ENCODE measurements at places on chromosomes 2 and 18.

- peak; percentile 78 for DNase-seq
Measured at GRCh38 chr2:186868344-186868743, 19.4 kb upstream of the ZSWIM2 start.

- peak; percentile 29 for DNase-seq
Measured at GRCh38 chr2:218898109-218898878, 17.6 kb downstream of the WNT10A start.

DNA sequence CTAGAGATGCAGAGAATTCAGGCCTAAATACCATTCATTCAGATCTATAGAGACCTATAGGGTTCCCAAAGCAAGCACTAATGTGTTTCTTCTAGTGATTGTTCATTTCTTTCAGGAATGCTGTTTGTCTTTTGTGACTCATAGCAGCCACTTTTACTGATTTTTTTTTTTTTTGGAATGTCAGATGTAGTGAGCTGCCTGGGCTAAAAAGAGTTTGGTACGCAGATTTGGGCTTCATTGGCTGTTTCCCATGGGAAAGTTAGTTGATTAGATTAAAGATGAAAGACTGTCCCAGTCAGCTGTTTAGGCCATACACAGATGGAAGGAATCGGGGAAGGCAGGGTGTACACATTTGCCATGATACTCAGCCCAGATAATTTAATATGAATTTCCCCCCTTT lies 87.6 kb downstream of the CDC42EP3 start:
- no peak for DNase-seq

GRCh38 chr2:226828191-226828590 lies 7.7 kb upstream of the RHBDD1 start:
- DNase-seq, result no peak

- DNase-seq, result no peak
Measured at GRCh38 chr2:69848186-69848790, 18.8 kb downstream of the GMCL1 start.

DNA sequence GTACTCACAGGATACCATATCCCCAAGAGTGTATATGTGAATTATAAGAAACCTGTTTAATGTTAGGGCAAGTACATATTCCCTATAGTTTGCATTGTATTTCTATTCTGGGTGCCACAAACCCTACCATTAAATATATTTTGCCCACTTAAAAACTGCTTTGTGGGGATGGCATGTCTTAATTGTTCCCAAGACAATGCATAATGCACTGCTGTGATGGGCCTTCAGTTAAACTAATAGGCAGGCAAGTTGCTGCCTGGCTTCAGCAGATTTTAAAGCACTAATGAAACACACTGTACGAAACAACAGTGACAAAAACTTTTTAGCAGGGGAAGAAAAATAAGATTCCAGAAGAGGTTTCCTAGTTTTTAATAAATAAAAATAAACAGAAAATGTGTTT lies 104.8 kb upstream of the VRK2 start:
- no peak for DNase-seq

DNA sequence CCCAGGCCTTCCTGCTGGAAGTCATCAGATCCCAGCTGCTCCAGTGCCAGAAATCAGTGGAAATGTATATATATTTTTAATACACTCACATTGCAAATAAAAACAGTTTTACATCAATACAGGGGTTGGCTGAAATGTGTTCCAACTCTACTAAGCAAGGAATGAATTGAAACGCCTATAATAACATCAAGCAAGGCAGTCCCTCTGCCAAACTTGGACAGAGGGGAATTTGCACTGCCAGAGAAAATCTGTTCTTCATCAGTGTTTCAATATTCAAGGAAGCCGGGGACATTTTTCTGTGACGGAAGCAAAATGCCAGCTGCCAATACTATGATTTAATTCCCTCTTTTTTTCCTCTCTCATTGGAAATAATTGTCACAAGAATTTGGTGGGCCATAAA lies 335.3 kb downstream of the TNS1 start:
- no peak for DNase-seq

DNA sequence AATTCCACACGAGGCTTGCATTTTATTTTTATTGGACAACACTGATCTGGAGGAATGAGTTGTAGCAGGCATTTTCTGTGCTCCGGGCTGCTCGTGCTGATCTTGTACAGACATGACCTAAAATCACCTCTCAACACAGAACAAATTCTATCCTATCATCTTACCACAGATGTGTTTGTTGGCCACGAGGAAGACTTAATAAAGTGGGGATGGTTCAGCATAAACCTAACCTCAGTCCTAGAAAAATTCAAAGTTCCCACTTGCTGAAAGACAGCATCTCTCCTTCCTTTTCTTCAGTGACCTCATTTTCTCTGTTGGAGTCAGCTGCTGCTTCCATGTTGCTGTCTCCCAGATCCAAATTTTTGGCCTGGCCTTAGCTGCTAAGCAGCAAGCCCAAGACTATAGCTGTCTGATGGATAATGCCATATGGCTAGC lies 45.3 kb downstream of the RBKS start:
- peak; percentile 37 for DNase-seq

DNA sequence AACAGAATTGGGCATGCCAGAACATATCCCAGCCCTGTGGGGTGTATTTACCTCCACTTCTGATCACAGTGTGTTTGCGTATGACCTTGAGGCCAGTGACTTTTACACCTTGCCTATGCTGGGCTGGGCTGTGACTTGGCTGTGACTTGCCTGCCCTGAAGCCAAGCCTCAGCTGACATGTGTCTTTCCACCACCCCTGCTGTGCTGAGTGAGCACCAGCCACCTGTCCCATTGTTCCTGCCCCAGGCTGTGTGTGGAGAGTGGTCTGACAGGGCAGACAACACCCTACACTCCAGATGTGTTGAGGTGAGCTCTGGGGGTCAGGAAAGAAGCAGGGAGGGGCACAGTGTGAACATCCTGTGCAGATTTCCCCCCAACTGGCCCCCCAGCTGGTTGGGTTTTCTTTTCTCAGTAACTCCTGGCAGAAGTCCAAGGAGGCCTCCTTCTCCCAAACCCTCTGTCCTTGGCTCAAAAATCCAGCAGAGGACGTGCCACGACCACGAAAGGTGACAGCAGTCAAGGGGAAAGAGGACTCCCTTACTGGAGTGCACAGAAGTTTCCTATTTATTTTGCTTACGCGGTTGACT lies 5.1 kb upstream of the STEAP3 start:
- peak; percentile 84 for DNase-seq

GRCh38 chr2:19790291-19790690 lies 111.5 kb downstream of the TTC32 start:
- DNase-seq, result no peak

GRCh38 chr2:63698786-63699548 lies 110.2 kb downstream of the MDH1 start:
- peak; percentile 42 for DNase-seq

DNA sequence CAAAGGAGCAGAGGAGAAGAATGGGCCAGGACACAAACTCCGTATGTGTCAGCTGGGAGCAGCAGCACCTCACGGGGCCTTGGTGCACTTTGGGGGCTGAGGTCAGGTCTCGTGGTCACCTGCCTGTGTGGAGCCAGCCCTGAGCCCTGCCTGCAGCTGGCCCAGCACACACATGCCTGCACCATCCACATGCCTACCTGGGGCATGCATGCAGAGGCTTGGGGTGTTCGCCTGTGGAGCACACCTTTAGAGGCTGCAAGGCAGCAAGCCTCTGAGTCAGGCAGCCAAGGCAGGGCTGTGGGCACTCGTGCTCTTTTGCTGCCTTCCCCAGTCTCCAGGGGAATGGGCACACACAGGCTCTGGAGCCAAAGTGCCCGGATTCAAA lies 36.0 kb downstream of the ARHGEF4 start:
- DNase-seq, result no peak

DNA sequence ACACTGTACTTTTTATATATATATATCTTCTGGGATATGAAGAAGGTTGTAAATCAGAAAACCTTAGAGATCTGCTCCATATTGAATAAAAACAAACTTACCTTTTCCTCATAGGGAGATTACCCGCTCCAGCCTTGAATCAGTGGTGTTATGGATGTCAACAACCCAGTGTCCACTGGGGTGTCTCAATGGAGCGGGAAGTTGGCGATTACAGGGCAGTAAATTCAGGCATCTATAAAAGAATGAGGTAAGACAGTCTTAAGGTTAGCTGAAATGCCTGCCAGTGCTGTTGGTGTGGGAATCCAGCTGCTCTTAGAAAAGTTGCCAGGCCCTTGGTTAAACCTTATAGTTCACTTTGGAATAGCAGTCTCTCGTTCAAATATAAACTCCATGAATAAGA lies 102.3 kb downstream of the R3HDM1 start:
- no peak for DNase-seq

GRCh38 chr2:128372621-128373341 lies 54.1 kb upstream of the HS6ST1 start:
- DNase-seq, result no peak

GRCh38 chr18:3857544-3857943 lies 407.6 kb downstream of the TGIF1 start:
- DNase-seq, result no peak

DNA sequence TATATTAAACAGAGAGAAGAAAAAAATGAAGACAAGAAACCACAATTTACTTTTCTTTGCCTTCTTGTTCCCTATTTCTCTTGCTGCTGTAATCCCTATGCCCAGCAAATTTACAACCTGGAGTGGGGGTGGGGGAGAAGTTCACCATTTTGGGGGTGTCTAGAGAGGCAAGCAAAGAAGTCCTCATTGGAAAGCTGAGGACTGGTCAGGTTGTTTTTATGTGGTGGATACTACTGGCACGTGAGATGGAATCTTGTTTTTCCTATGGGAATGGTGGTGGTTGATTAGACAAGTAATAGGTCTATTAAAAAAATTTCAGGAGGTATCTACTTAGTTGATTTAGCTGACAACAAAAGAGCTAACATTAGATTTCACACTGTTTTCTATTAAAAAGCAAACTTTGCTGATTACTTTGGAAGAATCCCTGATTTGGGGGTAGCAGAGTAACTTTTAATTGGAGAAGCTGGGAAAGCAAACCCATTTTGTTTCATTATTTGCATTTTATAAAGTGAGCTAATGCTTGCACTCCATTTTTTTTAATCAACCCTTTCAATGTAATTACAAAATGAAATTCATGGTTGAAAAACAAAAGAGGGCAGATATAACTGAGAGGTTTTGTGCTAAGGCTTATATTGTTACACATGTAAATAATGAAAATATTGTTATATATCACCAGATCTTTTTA lies 6.0 kb downstream of the POU3F3 start:
- DNase-seq, result no peak

DNA sequence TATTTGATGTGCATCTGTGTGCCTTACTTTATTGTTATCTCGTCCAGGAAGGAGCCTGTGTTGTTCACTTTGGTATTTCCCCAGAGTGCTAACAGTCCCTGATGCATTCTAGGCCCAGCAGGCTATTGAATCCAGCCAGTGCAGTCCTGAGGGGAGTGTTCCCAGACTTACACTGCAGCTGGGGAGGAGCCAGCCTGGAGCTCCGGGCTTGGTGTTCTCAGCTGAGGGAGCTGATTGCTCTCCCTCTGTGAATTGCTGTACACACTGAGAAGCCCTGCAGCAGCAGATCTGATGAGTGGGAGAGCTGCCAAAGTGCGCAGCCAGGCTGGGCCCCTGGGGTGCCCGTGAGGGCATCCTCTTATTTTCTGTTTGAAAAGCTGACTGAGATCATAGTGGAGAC lies 159.2 kb downstream of the GALNT3 start:
- DNase-seq, result peak; percentile 91

DNA sequence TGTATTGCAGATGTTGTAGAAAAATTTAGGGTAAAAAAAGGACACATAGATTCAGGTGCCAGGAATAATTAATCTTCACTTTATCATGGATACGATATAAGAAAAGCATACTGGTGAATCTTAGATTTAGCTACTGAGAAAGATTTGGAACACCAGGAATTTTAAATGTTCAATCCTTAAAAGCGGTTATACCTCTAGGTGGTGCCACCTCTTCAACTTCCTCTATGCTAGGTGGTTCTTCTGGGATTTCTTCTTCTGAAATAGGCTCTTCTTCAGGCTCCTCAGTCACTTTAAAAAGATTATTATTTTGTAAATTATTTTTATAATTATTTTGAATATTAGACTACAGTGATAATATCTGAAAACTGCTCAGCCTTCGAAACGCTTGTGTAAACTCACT lies 133.1 kb downstream of the TTN start:
- DNase-seq, result no peak

GRCh38 chr2:126999106-126999756 lies 100.5 kb downstream of the TEX51 start:
- no peak for DNase-seq

DNA sequence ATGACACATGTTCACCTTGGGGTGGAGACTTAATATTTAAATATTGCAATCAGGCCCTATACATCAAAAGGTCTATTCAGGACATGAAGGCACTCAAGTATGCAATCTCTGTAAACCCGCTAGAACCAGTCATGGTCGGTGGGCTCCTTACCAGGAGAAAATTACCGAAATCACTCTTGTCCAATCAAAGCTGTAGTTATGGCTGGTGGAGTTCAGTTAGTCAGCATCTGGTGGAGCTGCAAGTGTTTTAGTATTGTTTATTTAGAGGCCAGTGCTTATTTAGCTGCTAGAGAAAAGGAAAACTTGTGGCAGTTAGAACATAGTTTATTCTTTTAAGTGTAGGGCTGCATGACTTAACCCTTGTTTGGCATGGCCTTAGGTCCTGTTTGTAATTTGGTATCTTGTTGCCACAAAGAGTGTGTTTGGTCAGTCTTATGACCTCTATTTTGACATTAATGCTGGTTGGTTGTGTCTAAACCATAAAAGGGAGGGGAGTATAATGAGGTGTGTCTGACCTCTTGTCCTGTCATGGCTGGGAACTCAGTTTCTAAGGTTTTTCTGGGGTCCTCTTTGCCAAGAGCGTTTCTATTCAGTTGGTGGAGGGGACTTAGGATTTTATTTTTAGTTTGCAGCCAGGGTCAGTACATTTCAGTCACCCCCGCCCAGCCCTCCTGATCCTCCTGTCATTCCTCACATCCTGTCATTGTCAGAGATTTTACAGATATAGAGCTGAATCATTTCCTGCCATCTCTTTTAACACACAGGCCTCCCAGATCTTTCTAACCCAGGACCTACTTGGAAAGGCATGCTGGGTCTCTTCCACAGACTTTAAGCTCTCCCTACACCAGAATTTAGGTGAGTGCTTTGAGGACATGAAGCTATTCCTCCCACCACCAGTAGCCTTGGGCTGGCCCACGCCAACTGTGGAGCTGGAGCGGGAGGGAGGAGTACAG lies 108.1 kb downstream of the XRCC5 start:
- DNase-seq, result no peak

- DNase-seq, result no peak
Measured at GRCh38 chr2:104049438-104049837, 804.5 kb upstream of the POU3F3 start.

DNA sequence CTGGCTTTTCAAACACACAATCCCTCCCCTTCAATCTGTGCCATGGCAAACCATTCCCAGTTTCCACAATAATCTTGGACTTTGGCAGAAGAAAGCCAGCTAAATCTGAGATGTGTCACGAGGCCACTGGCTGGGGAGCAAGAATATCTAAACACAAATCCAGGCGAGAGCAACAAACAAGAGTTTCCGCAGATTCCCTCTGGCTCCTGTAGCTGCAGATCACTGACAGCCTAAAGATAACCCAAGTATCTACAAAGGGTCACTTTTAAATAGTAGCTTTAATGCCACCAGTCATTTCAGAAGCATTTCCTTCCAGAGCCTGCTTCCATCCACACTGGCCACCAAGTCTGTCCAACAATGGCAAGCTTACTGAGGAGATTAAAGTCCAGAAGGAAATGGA lies 86.9 kb downstream of the ACVR1 start:
- no peak for DNase-seq

GRCh38 chr18:55310044-55310676 lies 277.8 kb downstream of the TCF4 start:
- DNase-seq, result no peak
